ENCODE measurements at places on chromosomes 7 and 10.

- DNase-seq = no peak
Observed at GRCh38 chr10:60044242-60044641, 137.9 kb upstream of the CCDC6 start.

- no peak for DNase-seq
Observed at GRCh38 chr10:133131734-133132472, 28.1 kb upstream of the KNDC1 start.

GRCh38 chr10:14545827-14546226 is 215.1 kb upstream of the FRMD4A start:
- no peak for DNase-seq

DNA sequence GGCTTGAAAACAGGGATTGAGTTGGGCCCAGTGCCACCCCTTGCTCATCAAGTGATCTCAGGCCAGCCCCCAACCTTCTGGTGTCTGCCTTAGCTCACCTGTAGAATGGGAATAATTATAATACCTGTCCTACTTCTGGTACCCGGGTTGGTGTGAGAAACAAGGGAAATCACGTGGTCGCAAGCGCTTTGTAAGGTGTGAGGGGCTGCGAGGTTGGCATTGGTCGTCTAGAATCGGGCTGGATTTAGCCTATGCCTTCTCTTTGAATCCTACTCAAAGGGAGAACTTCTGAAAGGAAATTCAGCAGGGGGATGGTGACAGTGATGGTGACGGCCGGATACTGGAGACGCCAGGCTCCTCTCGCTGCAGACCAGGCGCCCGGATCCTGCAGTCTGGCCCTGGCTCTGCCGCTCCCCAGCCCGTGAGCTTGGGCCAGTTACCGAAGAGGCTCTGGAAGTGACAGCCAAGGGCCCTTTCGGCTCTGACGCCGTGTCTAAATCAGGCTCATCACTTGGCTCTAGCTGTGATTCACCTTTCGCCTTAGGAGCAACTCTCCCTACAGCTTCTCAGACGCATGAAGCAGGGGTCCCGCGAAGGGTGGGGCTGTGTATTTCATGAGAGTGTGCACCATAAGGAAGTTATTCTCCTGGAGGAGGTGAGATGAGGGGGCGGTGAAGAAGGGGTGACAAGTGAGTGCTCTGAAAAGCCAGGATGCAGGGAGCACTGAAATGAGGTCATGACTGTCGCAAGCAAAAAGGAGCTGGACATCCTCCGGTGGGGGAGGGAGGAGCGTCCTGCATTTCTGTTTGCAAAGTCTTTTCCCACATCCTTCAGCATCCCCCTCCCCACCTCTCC is 4.0 kb upstream of the CREB5 start:
- DNase-seq = no peak

Data from stimulated activated CD4-positive, alpha-beta T cell treated with anti-CD3 and anti-CD28 coated beads, Interleukin-15, amount 100 ng/mL, for 48 hours (primary cell).